ENCODE measurements at places on chromosomes 11 and 22.

DNA sequence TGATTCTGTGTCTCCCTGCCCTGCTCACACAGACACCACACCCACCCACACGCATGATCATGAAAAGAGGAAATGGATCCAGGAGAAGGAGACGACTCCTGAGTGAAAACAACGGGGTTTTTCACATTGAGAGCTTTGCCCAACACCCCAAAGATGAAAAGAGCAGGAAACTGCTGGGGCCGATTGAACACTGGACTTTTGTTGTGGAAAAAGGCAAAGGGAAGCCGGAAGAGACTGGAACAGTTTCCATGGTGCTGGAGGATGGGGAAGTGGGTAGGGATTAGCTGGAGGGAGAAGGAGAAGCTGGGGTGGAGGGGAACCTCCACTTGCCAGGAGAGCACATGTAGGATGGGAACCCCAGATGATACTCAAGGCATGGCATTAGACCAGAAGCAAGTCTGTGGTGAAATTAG is 5.2 kb upstream of the SLC43A3 start:
- DNase-seq, result no peak

- DNase-seq, result no peak
These were observed 45.4 kb downstream of the IGF2 start for GRCh38 chr11:2093575-2094353.

DNA sequence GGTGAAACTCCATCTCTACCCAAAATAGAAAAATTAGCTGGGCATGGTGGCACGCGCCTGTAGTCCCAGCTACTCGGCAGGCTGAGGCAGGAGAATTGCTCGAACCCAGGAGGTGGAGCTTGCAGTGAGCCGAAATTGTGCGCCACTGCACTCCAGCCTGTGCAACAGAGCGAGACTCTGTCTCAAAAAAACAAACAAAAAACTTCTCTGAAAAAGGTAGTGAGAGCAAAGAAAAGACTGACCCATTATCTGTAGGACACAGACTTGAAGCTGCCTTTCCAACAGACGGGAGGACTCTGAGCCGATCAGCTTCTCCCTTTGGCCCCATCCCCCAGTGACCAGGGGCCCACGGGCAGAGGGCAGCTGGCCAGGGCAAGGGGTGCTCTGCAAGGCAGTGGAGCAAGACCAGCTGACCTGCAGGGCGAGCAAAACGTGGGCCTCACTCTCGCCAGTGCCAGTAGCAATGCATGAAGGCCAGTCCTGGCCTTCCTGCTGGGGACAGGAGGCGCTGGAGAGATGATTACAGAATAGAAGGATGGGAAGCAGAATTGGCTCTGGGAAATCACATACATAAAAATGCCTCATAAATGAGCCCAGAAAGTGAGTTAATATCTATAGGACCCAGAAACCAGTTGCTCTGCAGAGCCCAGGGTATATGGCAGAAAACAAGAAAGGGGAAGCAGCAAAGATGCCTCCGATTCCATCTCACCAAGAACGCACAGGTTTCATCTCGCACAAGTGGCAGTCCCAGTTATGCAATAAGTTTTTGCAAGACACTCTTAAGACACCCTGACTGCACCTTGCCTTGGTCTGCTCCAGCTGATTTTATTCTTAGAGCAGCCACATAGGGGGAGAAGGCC is 2.8 kb downstream of the EHD1 start:
- no peak for DNase-seq

GRCh38 chr11:69920345-69921127 is 101.3 kb upstream of the FGF3 start:
- no peak for DNase-seq

DNA sequence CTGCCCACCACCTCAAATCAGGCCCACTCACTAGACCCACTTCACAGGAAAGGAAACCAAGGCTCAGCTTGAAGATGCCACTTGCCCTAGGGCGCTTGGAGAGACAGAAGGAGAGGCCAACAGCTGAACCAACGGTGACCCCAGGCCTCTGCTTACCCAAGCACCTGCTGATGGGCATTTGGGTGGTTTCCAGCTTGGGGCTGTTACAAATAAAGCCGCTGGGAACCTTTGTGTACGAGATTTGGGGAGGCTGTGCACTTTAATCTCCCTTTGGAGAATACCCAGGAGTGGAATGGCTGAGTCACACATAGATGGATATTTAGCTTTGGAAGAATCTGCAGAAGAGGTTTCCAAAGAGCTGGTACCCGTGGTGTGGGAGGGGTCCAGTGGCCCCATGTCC is 50.9 kb upstream of the LINC01488 start:
- no peak for DNase-seq

- no peak for DNase-seq
These were observed 461 bp downstream of the TBC1D10A start for GRCh38 chr22:30326255-30326705.

DNA sequence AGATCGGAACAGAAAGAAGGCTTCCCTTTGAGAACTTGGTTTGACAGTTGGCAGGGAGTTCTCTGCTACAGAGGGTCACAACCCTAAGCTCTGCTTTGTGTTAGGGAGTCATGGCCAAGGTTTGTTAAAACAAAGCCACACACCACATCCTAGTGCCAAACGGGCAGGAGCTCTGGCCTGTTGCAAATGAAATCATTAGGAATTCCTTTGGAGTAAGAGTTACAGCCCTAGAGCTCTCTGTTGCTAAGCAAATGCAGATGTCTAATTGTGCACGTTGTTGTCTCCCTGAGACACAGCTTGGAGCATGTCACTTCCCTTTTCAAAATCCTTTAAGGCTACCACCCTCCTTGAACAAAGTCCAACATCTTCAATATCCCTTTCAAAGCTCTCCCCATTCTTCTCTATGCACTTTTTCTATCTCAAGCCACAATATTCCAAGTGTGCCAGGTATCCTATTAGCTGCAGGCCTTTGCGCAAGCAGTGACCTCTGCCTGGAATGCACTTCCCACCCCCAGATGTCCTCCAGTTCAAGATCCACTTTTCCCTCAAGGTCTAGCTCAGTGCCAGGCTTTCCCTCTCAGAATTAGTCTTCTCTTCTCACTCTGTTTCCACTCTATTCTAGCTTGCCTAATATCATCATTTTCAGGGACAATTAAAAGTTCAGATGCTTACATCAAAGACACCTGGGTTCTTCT is 253.7 kb upstream of the POU2AF2 start:
- DNase-seq, result no peak

DNA sequence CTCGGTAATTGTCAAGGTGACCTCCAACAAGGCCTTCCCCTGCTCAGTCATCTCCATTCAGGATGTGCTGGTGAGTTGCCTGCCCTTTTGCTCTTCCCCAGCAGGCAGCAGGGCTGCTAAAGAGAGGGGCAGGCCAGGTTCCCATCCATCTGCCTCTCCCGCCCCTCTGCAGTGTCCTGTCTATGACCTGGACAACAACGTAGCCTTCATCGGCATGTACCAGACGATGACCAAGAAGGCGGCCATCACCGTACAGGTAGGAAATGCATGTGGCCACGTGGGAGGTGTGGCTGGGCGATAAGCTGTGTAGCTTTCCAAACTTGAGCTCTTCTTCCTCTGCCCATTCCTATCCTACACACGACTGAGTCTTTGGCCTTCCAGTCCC is 4.0 kb downstream of the SIDT2 start:
- DNase-seq, result no peak

- DNase-seq, result no peak
These were observed 55.9 kb downstream of the SWAP70 start for GRCh38 chr11:9719566-9720289.

GRCh38 chr11:118155776-118156530 is 3.3 kb upstream of the SCN4B start:
- DNase-seq, result no peak

GRCh38 chr11:11558396-11558795 is 63.4 kb downstream of the GALNT18 start:
- no peak for DNase-seq

Measured in brain microvascular endothelial cell (primary cell).